GM04503 (cell line): ENCODE measurements at places on chromosomes 6 and 20.

DNA sequence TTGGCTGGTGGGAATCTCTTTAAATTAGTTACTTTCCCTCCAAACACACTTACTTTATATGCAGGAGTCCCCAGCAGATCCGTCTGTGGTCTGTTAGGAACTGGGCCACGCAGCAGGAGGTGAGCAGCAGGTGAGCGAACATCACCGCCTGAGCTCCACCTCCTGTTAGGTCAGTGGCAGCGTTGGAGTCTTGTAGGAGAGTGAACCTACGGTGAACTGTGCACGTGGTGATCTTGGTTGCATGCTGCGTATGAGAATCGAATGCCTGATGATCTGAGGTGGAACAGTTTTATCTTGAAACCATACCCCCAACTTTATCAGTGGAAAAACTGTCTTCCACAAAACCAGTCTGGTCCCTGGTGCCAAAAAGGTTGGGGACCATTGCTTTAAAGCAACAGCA lies 5.0 kb downstream of the SERPINB6 start:
- no peak for DNase-seq

- no peak for DNase-seq
Measured at GRCh38 chr20:57118964-57119363, 147.5 kb downstream of the BMP7 start.

DNA sequence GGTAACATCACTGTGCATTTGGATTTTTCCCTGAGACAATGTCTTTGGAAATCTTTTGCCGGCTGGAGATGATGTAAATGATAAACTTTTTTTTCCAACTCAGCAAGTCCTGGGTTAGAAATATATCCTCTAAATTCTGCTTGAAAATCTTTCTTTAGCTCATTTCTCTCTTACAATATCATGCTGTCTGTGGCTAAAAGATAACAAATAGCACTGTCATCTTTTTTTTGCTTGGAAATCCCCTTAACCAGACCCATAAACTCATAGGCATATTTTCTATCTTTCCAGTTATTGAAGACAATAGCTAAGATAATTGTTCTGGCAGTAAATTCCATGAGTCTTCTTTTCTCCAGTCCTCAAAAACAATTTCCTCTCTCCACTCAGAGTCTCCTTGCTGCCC lies 481.5 kb downstream of the NKAIN2 start:
- no peak for DNase-seq

GRCh38 chr6:93721386-93722048 lies 302.2 kb upstream of the EPHA7 start:
- DNase-seq, result no peak

- no peak for DNase-seq
Measured at GRCh38 chr20:20785226-20785625, 72.8 kb upstream of the RALGAPA2 start.

DNA sequence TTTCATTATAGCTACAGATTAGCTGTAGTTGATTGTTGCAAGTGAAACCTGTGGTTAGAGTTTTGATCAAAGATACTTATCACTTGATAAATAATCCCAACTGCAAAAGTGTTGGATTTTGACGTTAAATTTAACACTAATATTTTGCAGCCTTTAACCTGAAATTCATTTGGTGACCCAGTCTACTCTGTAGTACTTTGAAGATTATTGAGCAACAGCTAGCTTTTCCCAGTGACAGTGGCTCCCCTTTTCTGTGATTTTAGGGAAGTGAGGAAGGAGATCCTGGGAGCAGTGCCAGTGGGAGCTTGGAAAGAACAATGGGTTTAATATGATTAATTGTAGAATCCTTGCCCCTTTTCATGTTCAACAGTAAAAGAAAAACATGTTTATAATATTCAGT lies 76.9 kb downstream of the NCOA3 start:
- DNase-seq, result no peak

- DNase-seq, result no peak
Measured at GRCh38 chr6:53216301-53216700, 67.7 kb upstream of the GCM1 start.
